ENCODE measurements at places on chromosomes 7 and 10.

DNA sequence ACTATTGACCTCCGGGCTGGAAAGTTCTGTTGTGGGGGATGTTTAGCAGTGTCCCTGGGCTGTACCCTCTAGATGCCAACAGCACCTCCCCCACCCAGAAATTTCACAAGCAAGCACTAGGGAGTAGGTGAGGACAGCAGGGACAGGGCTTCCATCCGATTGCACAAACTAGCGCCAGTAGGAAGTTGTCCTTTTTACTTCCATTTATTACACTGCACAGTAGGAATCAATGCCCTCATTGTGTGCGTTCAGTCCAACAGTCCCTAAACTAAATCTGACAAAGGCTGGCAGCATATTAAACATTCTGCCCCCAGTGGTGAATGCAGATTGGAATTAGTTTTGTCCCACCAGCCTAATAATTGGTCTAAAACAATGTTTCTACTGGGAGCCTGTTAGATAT, 6.4 kb upstream of the SOSTDC1 start:
- H3K36me3 ChIP-seq: no peaks in the 10 kb centered on the region
- H3K27me3 ChIP-seq: peaks cover 6% of the 10 kb centered on the region
- no peaks in the 10 kb centered on the region for H3K4me1 ChIP-seq
- no peak overlapping the region for H3K4me3 ChIP-seq
- no peak for DNase-seq

GRCh38 chr10:115963848-115964247, 309.2 kb downstream of the GFRA1 start:
- no peaks in the 10 kb centered on the region for H3K4me1 ChIP-seq
- DNase-seq: no peak
- H3K27ac ChIP-seq: no peak overlapping the region

- peaks cover 65% of the 10 kb centered on the region for H3K27me3 ChIP-seq
- H3K36me3 ChIP-seq: no peaks in the 10 kb centered on the region
- H3K27ac ChIP-seq: no peak overlapping the region
- H3K4me1 ChIP-seq: peaks cover 19% of the 10 kb centered on the region
- peak overlapping the region; percentile 73 for H3K4me3 ChIP-seq
- peak; percentile 13 for DNase-seq
Measured at GRCh38 chr10:21494191-21495001, 31.1 kb downstream of the SKIDA1 start.

- peaks cover 3% of the 10 kb centered on the region for H3K36me3 ChIP-seq
- H3K4me1 ChIP-seq: peaks cover 46% of the 10 kb centered on the region
- DNase-seq: peak; percentile 63
- H3K4me3 ChIP-seq: peak overlapping the region; percentile 90
- H3K27me3 ChIP-seq: no peaks in the 10 kb centered on the region
Measured at GRCh38 chr7:159197066-159197975, 52.7 kb upstream of the VIPR2 start.

GRCh38 chr10:124300224-124300623, 118.5 kb downstream of the OAT start:
- no peak overlapping the region for H3K4me3 ChIP-seq
- H3K36me3 ChIP-seq: no peaks in the 10 kb centered on the region
- no peaks in the 10 kb centered on the region for H3K27me3 ChIP-seq
- H3K4me1 ChIP-seq: no peaks in the 10 kb centered on the region
- no peak for DNase-seq

DNA sequence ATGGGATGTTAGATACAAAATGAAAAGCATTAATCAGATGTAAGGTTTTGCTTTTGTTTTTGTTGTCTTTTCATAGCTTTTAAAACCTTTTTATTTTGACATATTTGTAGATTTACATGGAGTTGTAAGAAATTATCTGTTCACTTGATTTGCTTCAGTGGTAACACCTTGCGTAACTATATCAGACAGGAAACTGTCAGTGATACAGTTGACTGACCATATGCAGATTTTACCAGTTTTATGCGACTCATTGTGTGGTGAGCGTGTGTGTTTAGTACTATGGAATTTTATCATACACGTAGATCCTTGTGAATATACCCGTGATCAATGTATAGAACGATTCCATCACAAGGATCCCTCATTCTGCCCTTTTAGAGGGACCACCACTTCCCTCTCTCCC, 701.4 kb downstream of the SUGCT start:
- no peak overlapping the region for H3K4me3 ChIP-seq
- H3K27me3 ChIP-seq: no peaks in the 10 kb centered on the region
- H3K36me3 ChIP-seq: no peaks in the 10 kb centered on the region
- H3K27ac ChIP-seq: no peak overlapping the region

DNA sequence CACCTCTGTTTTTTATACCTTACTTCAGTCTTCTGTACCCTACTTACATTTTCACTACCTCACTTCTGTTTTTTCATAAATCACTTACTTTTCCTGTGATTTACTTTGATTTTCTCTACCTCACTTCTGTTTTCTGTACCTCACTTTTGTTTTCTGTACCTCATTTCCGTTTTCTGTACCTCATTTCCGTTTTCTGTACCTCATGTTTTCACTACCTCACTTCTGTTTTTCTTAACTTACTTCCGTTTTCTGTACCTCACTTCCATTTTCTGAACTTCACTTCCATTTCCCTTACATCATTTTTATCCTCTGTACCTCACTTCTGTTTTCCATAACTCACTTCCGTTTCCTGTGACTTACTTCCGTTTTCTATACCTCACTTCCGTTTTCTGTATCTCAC, 492.0 kb upstream of the AKR1E2 start:
- H3K36me3 ChIP-seq: no peaks in the 10 kb centered on the region
- no peak overlapping the region for H3K4me3 ChIP-seq
- H3K27me3 ChIP-seq: peaks cover 6% of the 10 kb centered on the region
- DNase-seq: no peak

DNA sequence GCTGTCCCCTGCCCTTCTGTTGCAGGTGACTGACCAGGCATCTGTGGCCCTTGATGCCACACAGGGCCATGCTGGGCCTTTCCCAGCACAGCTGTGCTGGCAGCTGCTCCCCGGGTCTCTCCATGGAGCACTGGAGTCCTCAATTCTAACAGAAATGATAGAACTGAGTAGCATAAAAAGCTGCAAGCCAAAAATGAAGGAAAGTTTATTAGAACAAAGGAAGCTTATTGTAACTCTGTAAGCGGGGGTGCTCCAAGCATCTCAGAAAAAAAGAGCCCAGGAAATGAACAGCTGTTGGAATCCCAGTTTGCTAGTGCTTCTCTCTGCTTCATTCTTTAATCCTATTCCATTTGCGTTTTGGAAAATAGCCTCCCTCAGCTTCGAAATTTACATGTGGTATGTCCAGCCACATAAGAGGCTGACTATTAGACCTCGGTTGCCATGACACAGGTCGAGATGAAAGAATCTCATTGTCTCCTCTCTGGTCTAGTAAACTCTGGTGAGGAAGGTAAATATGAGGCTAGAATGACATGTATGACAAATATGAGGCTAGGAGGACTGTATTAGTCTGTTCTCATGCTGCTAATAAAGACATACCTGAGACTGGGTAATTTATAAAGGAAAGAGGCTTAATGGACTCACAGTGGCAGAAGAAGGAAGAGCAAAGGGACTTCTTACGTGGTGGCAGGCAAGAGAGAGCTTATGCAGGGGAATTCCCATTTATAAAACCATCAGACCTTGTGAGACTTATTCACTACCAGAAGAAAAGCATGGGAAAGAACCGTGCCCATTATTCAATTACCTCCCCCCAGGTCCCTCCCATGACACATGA, 23.7 kb downstream of the EPDR1 start:
- no peak overlapping the region for H3K4me3 ChIP-seq
- H3K27ac ChIP-seq: no peak overlapping the region
- H3K4me1 ChIP-seq: no peaks in the 10 kb centered on the region
- H3K27me3 ChIP-seq: no peaks in the 10 kb centered on the region
- no peak for DNase-seq

GRCh38 chr10:51821045-51821444, 121.7 kb upstream of the CSTF2T start:
- no peak overlapping the region for H3K4me3 ChIP-seq
- H3K27ac ChIP-seq: no peak overlapping the region
- DNase-seq: no peak
- no peaks in the 10 kb centered on the region for H3K36me3 ChIP-seq
- peaks cover 12% of the 10 kb centered on the region for H3K27me3 ChIP-seq

GRCh38 chr7:43877968-43878864, 8.9 kb upstream of the MRPS24 start:
- H3K36me3 ChIP-seq: peaks cover 46% of the 10 kb centered on the region
- DNase-seq: no peak
- peaks cover under 1% of the 10 kb centered on the region for H3K4me1 ChIP-seq
- H3K27me3 ChIP-seq: no peaks in the 10 kb centered on the region
- H3K4me3 ChIP-seq: no peak overlapping the region

GRCh38 chr10:77016855-77017254, 620.8 kb downstream of the KCNMA1 start:
- no peaks in the 10 kb centered on the region for H3K27me3 ChIP-seq
- H3K36me3 ChIP-seq: no peaks in the 10 kb centered on the region
- H3K27ac ChIP-seq: no peak overlapping the region
- no peaks in the 10 kb centered on the region for H3K4me1 ChIP-seq
- no peak overlapping the region for H3K4me3 ChIP-seq
- DNase-seq: no peak

- no peak for DNase-seq
- H3K36me3 ChIP-seq: no peaks in the 10 kb centered on the region
- no peak overlapping the region for H3K4me3 ChIP-seq
- no peaks in the 10 kb centered on the region for H3K27me3 ChIP-seq
- H3K27ac ChIP-seq: no peak overlapping the region
Measured at GRCh38 chr7:42151309-42151708, 85.7 kb downstream of the GLI3 start.

- no peaks in the 10 kb centered on the region for H3K36me3 ChIP-seq
- no peak for DNase-seq
- peaks cover 3% of the 10 kb centered on the region for H3K27me3 ChIP-seq
- H3K27ac ChIP-seq: no peak overlapping the region
Measured at GRCh38 chr7:115297656-115298055, 375.8 kb downstream of the MDFIC start.

DNA sequence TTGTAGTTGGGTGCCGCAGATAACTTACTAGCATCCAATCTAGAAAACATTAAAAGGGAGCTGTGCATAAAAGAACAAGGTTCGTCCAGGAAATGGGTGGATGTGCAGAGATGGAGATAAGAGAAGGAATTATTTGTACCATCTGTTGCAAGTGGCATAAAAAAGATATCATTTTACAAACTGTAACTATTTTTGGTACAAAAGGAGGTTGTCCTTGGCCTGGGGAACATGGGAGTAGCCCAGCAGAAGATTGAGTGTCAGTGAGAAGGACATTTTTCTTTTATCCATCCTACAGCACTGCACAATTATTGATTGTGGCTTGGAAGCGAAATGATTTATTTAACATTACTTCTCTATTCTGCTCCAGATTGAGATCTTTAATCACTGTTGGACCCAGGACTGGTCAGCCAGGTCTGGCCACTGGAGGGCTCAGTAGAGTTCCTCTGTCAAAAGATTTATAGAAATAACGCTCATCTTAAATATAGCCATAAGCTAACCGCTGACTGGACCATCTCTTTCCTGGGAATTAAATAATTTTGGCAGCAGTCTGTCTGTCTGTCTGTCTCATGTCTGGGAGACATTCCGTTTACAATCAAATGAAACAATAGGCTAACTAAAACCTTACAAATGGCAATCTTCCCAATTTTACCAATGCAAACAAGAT, 254.1 kb downstream of the KIAA1217 start:
- H3K4me1 ChIP-seq: peaks cover 31% of the 10 kb centered on the region
- no peak for DNase-seq
- no peak overlapping the region for H3K27ac ChIP-seq
- peaks cover 25% of the 10 kb centered on the region for H3K27me3 ChIP-seq
- H3K4me3 ChIP-seq: no peak overlapping the region

GRCh38 chr10:113754125-113754524, 2.6 kb downstream of the PLEKHS1 start:
- DNase-seq: no peak
- H3K4me1 ChIP-seq: no peaks in the 10 kb centered on the region
- H3K4me3 ChIP-seq: no peak overlapping the region
- no peak overlapping the region for H3K27ac ChIP-seq

GRCh38 chr7:99897322-99898022, 20.6 kb upstream of the OR2AE1 start:
- peaks cover 7% of the 10 kb centered on the region for H3K4me1 ChIP-seq
- no peaks in the 10 kb centered on the region for H3K27me3 ChIP-seq
- peaks cover 43% of the 10 kb centered on the region for H3K36me3 ChIP-seq
- no peak for DNase-seq
- H3K27ac ChIP-seq: no peak overlapping the region

DNA sequence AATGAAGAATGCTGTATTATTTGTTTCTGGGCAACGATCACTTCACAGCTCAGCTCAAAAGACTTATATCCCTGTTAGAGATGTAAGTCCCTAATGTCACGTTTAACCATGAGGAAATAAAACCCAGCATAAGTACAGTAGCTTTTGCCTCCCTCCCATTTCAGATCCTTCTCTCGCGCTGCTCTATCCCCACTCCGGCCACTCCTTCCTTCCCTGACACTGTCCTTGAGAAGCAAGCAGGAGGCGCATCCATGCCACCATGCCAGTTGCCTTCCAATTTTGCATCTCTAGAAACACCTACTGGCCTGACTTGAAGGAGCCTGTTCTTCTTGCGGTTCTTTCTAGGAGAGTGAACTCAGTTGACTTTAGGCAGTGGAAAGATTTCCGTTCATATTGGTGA, 1.2 kb downstream of the FAM180A start:
- DNase-seq: no peak
- H3K27me3 ChIP-seq: no peaks in the 10 kb centered on the region
- H3K27ac ChIP-seq: no peak overlapping the region

GRCh38 chr10:58672845-58673244, 160.2 kb downstream of the BICC1 start:
- no peaks in the 10 kb centered on the region for H3K4me1 ChIP-seq
- no peak overlapping the region for H3K27ac ChIP-seq
- H3K27me3 ChIP-seq: no peaks in the 10 kb centered on the region

GRCh38 chr7:151838861-151839381, 38.0 kb downstream of the PRKAG2 start:
- peak overlapping the region; percentile 77 for H3K27ac ChIP-seq
- peak overlapping the region; percentile 65 for H3K4me3 ChIP-seq
- no peaks in the 10 kb centered on the region for H3K27me3 ChIP-seq
- H3K4me1 ChIP-seq: peaks cover 20% of the 10 kb centered on the region

- peaks cover 7% of the 10 kb centered on the region for H3K36me3 ChIP-seq
- DNase-seq: no peak
- no peak overlapping the region for H3K4me3 ChIP-seq
- H3K27ac ChIP-seq: no peak overlapping the region
- peaks cover 32% of the 10 kb centered on the region for H3K4me1 ChIP-seq
- no peaks in the 10 kb centered on the region for H3K27me3 ChIP-seq
Measured at GRCh38 chr10:60258429-60258797, 131.3 kb downstream of the ANK3 start.

DNA sequence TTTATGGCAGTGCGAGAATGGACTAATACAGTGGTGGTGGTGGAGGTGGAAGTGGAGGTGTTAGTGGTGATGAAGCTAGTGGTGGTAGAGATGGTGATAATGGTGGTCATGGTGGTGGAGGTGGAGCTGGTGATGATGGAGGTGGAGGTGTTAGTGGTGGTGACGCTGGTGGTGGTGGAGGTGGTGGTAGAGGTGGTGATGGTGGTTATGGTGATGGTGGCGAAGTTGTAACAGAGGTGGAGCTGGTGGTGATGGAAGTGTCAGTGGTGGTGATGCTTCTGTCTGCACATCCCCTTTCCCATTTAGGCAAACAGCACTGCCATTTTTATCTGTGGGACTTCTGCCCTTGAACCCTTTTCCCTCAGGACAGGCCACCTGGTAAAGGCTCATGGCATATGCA, 7.4 kb upstream of the PTPRN2 start:
- H3K36me3 ChIP-seq: peaks cover 1% of the 10 kb centered on the region
- H3K27ac ChIP-seq: no peak overlapping the region
